ENCODE measurements at places on chromosomes 5 and 9.
A peak's percentile ranks its signal among the peaks of the same experiment; 100 is the strongest.

DNA sequence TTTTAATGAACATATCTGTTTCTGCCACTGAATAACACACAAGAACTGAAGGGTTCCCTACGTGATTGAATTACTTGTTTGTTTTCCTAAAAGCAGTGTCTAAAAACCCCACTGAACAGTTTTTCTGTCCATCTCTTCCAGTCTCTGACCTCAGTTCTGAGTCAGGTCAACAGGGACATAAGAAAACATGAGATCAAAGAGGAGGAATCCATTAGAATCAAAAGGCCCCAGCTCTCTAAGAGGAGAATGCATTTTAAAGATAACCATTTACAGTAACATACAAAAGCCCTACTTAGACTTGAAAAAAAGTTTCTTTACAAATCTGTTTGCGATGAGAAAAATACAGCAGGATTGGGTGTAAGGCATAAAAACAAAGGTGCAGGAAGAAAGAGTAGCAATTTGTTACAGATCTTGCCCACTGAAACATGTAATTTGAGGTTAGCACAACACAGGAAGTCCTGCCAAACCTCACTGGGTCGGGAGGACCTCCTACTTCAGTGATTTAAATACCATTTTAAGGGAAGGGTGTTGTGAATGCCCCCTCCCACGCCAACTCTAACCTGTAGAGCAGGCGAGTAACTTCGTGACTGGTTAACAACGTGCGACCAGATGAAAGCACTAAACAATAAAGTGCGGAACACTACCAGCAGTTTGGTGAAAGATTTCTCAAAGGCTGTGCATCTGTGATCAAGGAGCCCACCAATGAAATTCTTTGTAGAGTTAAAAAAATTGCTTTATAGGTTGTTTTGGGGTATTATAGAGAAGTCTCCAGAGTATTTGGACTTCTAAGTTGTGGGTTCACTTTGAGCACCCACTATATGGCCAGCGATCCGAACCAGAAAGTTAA is 1.3 kb downstream of the QSOX2 start:
- DNase-seq: no peak

- no peak for DNase-seq
Observed at GRCh38 chr5:172150514-172151425, 37.3 kb downstream of the STK10 start.

DNA sequence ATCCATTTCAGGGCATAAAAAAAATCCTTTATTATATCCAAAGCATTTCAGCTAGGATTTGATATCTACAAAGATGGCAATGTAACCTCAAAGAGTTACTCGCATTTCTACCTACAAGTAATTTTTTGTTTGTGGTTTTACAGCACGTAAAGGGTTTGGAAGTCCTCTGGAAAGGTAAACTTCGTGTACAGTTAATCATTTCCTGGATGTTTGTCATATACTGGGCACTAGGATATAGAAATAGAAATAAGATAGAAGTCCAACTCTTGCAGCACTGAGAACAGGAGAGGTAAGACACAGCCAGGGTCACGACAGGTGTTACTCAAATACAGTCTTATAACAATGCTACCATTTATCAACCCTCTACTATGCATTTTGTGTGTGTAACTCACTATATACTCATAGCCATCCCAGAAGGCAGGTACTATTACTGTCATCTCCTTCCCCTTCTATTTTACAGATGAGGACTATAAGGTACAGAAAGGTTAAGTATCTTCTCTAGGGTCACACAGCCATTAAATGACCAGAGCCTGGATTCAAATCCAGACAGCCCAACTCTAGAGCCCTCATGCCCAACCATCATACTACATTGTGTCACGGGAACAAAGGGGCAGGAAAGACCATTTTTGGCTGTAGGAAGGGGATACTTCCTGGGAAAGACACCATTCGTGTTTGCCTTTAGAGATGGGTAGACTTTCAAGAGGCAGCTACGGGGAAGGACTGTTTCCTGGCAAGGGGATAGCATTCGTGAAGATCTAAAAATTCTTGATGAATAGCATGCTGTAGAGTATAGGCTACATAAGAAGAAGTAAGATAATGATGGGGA is 19.0 kb downstream of the NDUFA8 start:
- DNase-seq: no peak

DNA sequence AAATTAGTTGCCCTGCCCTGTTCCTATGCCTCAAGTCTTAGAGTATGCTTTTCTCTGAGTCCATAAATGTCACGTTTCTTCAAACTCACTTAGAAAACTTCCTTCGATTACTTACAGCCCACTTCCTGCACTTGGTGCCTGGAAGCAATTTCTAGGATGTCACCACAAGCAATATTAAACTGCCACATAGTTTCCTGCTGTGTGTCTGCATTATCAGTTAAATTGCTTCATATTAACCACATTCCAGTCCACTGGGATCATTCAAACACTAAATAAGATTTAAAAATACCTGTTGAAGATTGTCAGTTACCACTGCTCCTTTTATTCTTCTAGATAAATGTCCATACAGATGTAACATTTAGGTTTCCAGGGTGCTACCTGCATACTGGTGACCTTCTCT is 4.1 kb downstream of the DENND1A start:
- DNase-seq: no peak

DNA sequence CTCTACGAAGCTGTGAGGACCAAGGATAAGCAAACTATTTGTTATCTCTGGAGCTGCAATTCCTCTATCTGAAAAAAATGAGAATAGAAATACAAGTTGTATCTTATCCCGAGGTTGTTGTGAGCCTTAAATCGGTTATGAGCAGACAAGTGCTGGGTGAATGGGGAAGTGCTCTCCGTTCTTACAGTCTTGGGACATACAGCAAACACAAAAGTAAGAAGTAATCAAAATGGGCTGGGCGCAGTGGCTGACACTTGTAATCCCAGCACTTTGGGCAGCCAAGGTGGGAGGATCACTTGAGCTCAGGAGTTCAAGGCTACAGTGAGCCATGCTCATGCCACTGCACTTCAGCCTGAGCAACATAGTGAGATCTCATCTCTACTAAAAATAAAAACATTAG is 31.7 kb downstream of the ITK start:
- DNase-seq: no peak

- no peak for DNase-seq
Observed at GRCh38 chr5:176614805-176615478, 5.0 kb upstream of the GPRIN1 start.

GRCh38 chr5:58773744-58774441 is 191.0 kb downstream of the RAB3C start:
- no peak for DNase-seq

DNA sequence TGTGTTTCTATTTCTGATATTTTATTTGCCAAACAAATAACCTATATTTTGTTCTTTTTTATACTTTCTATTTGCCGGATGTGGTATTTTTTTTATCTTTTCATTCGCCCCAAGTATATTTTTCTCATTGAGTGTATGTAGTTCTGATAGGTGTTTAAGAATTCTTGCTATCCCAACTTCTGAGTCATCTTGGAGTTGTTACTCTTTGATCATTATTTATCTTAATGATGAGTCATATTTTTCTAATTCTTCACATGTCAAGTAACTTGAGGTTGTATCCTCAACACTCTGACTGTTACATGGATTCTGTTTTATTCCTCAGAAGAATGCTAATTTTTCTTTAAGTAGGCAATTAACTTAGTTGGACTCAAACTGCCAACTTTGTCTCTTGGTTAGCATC is 498.1 kb downstream of the TLE1 start:
- DNase-seq: no peak

DNA sequence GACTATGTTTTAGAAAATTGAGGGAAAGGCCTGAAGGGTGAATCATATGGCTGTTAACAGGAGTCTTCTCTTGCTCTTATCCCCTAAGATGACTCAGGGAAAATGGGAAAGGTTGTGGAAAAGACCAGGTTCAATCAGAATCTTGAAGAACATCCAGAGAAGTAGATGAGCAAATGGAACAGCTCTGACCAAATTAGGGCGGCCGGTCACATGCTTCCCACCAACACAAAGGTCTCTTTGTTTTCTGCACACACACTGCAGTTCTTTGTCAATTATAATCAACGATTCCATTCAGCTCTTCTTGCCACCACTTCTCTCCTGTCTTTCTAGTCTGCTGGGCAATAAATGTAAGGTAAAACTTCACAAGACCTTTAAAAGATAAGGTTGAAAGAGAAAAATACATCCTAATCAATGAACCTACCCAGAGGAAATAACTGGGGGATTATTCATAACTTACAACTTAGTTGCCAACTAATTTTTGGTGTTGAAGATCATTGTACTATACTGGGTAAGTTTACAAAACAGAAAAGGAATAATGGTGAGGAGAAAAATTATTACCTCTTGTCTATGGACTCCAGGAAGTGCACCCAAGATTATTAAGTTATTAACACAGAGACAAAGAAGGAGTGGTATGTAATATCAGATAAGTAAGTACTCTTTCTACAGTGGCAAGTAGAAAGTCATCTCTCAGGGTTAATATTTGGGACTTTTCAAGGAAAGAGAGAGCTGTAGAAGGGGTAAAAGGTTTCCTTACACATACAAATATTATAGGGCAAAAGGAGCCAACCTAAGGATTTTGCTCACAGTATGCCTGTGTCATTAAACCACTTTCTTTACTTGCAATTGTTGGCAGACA is 441.9 kb upstream of the PIK3R1 start:
- no peak for DNase-seq

- DNase-seq: no peak
Observed at GRCh38 chr9:107175816-107176435, 107.2 kb upstream of the RAD23B start.

DNA sequence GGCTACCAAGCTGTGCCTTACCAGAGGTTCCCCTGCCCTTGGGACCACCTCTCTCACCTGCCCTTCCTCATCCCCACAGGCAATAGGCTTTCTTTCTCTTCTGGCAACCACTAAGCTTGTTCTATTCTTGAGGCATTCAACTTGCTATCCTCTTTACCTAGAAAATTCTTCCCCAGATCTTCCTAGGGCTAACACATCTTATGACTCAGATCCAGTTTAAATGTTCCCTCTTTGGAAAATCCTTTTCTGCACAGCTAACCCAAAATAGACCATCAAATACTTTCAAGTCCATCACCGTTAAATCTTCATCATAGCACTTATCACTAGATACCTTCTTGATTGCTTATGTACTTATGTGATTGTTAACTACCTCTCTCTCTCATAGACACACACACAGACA is 93.7 kb downstream of the ENC1 start:
- no peak for DNase-seq

DNA sequence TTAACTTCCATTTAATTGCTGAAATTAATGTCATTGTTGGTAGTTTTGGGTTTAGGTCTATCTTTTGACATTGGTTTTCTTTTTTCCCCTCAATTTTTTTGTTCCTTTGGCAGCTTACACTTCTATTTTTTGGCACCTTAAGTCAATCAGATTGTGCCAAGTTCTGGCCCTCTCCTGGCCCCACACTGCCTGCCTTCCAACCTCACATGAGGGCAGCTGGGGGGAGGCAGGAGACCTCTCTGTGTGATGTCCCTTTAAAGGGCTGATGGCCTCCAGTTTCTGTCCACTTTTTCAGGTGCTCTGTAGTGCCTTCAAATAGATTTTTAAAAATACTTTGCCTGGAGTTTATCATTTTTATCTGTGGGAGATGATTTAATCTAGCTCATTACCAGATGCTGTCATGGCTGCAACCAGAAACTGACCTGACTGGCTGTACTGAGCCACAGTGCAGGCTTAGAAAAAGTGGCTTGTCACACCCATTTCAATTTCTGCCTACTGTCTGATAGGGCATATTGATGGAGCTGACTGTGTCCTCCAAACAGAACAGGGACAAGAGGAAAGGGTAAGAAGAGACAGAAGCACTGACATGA is 196.6 kb downstream of the FANCC start:
- no peak for DNase-seq

DNA sequence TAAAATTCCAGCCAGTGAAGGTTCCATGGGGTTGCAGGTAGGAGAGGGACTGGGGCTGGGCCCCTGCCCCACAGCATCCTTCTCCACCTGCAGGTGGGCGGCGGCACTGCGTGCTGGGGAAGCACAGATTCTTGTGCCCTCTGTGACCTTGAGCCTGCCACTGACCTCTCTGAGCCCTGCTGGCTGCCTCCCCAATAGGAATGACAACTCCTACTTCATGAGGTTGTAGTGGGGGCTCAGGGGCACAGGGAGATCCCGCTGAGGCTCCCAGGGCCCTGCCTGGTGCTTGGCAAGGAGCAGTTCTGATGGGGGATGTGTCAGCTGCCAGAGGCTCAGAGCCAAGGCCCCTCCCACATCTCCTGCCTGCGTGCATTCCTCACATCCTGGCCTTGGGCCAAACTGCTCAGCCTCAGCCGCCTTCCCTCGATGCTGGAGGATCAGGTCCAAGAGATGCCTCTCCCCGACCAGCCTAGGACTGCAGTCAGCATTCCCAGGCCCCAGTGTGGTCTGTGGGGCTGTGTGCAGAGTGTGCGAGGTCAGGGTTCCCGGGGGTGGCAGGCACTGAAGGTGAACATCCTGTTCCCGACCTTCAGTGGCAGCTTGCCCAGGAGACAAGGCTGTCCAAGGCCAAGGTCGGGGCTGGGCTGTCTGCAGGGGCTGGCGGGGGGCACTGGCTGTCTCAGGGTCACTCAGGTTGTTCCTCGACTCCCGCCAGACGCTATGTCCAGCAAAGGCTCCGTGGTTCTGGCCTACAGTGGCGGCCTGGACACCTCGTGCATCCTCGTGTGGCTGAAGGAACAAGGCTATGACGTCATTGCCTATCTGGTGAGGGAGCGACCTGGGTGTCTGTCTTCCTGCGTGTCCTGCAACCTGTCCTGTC is 7.0 kb downstream of the ASS1 start:
- peak; percentile 66 for DNase-seq

DNA sequence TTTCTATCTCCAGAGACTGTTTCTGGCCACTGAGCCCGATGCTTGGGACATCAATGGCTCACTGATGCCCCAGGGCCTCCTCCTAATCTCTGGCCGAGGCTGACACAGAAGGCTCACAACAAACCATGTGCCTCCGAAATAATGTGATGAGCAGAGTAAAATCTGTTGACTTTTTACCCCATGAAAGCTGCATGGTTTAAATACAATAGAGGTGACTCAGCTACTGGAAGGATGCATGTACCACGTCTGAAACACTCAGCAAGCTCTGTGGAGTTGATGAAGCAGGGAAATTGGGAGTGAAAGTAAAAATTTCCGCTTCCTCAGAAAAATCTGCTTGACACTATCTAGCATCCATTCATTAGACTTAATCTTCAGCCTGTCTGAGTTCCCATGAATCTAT is 111.1 kb upstream of the EQTN start:
- DNase-seq: no peak

DNA sequence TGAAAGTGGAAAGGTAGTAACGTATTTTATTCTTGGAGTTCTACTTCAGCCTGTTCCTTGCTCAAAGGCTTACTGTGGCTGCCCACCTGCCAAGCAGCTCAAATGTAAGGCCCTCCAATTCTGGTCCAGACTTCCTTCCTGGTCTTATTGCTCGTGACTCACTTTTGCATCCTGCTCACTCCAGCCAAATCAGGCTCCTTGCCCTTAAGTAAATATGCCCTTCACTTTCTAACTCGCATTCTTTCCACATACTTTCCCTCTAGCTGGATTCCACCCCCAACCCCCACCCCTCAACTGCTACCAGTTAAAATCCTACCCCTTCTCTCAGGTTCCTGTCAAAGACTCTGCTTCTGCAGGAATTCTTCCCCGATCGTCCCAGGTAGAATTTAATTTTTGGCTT is 96.6 kb downstream of the GALNT10 start:
- DNase-seq: no peak

All from NCI-H1417 treated with DMSO at 0.1 percent for 48 hours (cell line).